ENCODE measurements at places on chromosomes 7 and 10. TPM values are rescaled to one million over a fixed set of nuclear protein-coding genes. Genes with fewer than 3 reads are reported as not detected.

Gene CTTNBP2
- not detected for total RNA-seq

Gene EPHB6
- total RNA-seq, result 0.11 TPM

Gene GPR26
- not detected for total RNA-seq

Gene HECW1
- total RNA-seq, result 4.8 TPM

Gene JAKMIP3
- not detected for total RNA-seq

Gene ANKRD7
- 0.25 TPM for total RNA-seq

Gene EGR2
- 1.1 TPM for total RNA-seq

Gene COBL
- not detected for total RNA-seq

Gene C10orf67
- 0.25 TPM for total RNA-seq

Gene PRKCQ
- not detected for total RNA-seq

Gene CYP2C8
- not detected for total RNA-seq

Gene FBXO24
- total RNA-seq, result 0.43 TPM

Gene MYL10
- not detected for total RNA-seq

Gene AKR1C4
- not detected for total RNA-seq

Gene NRAP
- not detected for total RNA-seq

Gene FXYD4
- total RNA-seq, result not detected

Gene VWDE
- total RNA-seq, result not detected

Gene CAV2
- 251 TPM for total RNA-seq

Gene GDF2
- not detected for total RNA-seq

All from GM23248 (cell line).